CD4-positive, alpha-beta memory T cell (primary cell): ENCODE measurements at places on chromosomes 2 and 18. TPM values are rescaled to one million over a fixed set of nuclear protein-coding genes. Genes with fewer than 3 reads are reported as not detected.

- peak overlapping the region; percentile 88 for H3K4me3 ChIP-seq
- DNase-seq: no peak
- peaks cover 6% of the 10 kb centered on the region for H3K27me3 ChIP-seq
- no peaks in the 10 kb centered on the region for H3K36me3 ChIP-seq
- peak overlapping the region; percentile 79 for H3K27ac ChIP-seq
- H3K4me1 ChIP-seq: peaks cover 52% of the 10 kb centered on the region
Observed at GRCh38 chr2:221571551-221572218, 419 bp downstream of the EPHA4 start.

DNA sequence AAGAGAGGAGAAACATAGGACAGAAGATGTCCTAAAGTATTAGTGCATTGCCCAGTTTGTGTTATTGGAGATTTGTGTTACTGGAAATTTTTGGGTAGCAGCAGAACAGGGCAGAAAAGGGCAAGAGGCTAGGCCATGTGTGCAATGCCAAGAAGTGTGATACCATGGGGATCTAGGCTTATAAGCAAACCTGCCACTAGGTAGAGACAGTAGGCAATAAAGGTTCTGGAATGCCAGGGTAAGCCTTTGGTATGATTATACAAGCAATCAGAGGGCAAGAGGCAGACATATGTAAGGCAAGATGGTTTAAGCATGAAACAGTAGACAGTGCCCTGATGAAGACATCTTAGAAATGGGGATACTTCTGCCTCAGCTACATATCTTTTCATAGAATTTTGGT, 12.3 kb upstream of the CERS6 start:
- H3K27ac ChIP-seq: no peak overlapping the region
- no peaks in the 10 kb centered on the region for H3K27me3 ChIP-seq
- no peak overlapping the region for H3K4me3 ChIP-seq
- peaks cover 6% of the 10 kb centered on the region for H3K4me1 ChIP-seq
- H3K36me3 ChIP-seq: no peaks in the 10 kb centered on the region

DNA sequence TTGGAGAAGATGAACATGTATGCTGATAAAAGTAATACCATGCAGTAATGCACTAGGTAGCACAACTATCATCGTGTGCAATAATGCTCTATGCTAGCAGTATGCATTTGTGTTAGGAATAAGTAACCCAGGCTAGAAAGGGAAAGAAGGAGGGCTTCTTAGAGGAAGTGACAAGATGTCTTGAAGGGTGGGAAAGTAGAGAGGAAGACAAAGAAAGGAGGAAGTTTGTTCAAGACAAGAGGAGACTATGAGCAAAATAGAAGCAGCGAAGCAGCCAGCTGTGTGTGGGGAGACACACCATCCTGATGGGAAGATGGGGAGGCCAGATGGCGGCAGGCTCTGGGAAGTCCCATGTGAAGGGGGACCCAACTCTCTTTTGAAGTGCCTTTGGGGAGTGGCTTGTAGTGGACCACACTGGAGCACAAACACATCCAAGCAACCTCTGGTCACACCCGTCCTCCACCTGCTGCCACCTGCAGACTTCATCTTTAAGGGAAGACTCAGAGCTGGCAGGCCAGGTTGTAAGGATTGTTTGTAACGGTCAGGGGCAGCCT, 39.9 kb upstream of the INHBB start:
- H3K27me3 ChIP-seq: no peaks in the 10 kb centered on the region
- DNase-seq: no peak
- no peak overlapping the region for H3K4me3 ChIP-seq
- H3K4me1 ChIP-seq: no peaks in the 10 kb centered on the region
- H3K27ac ChIP-seq: no peak overlapping the region
- H3K36me3 ChIP-seq: no peaks in the 10 kb centered on the region

GRCh38 chr2:172328103-172328841, 99.1 kb upstream of the ITGA6 start:
- H3K4me3 ChIP-seq: no peak overlapping the region
- no peaks in the 10 kb centered on the region for H3K4me1 ChIP-seq
- no peaks in the 10 kb centered on the region for H3K27me3 ChIP-seq
- H3K27ac ChIP-seq: no peak overlapping the region

- H3K27me3 ChIP-seq: no peaks in the 10 kb centered on the region
- no peaks in the 10 kb centered on the region for H3K36me3 ChIP-seq
- no peak overlapping the region for H3K27ac ChIP-seq
- H3K4me3 ChIP-seq: no peak overlapping the region
- DNase-seq: no peak
Observed at GRCh38 chr2:17223211-17223610, 295.0 kb downstream of the RAD51AP2 start.

- no peaks in the 10 kb centered on the region for H3K36me3 ChIP-seq
- H3K4me3 ChIP-seq: no peak overlapping the region
- no peaks in the 10 kb centered on the region for H3K4me1 ChIP-seq
- H3K27ac ChIP-seq: no peak overlapping the region
- no peak for DNase-seq
Observed at GRCh38 chr2:55844986-55845385, 78.6 kb downstream of the EFEMP1 start.

DNA sequence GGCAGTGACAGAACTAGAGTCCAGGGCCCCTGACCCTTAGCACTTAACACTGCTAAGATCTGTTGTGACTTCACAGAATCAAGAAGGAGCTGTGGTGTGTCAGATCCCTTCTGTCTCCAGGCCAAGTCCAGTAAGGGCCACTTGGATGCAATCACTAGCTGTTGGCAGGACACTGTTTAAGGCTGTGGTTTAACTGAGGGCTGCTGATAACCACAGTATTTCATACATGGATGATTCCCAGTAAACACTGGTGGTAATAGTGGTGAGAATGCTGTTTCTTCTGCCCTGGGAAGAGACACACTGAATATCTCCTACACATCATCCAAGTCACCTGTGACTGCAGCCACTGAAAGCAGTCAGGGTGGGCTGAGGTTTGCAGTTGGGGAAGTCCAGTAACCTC, 77.7 kb upstream of the FBXO11 start:
- H3K4me3 ChIP-seq: no peak overlapping the region
- no peaks in the 10 kb centered on the region for H3K27me3 ChIP-seq
- H3K27ac ChIP-seq: no peak overlapping the region

DNA sequence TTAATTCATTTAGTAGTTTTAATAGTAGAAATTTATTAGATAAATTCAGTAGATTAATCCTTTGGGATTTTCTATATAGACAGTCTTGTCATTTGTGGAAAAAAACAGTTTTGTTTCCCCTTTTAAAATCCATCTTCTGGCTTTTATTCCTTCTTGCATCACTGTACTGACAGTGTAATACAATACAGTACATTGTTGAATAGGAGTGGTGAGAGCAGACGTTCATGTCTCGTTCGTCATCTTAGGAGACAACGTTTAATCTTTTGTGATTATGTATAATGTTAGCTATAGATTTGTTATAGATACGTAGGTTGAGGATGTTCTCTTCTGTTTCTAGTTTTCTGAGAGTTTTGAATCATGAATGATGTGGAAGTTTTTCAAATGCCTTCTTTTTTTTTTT, 61.8 kb downstream of the NCOA1 start:
- no peaks in the 10 kb centered on the region for H3K36me3 ChIP-seq
- H3K27ac ChIP-seq: no peak overlapping the region
- H3K27me3 ChIP-seq: no peaks in the 10 kb centered on the region
- no peaks in the 10 kb centered on the region for H3K4me1 ChIP-seq

DNA sequence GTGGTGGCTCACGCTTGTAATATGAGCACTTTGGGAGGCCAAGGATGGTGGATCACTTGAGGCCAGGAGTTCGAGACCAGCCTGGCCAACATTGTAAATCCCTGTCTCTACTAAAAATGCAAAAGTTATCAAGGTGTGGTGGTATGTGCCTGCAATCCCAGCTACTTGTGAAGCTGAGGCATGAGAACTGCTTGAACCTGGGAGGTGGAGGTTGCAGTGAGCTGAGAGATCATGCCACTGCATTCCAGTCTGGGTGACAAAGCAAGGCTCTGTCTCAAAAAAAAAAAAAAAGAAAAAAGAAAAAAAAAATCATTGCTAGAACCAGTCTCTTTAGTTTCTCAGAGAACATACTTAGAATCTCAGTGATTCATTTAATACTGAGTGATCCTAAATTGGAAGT, 217.1 kb downstream of the DYM start:
- H3K4me1 ChIP-seq: no peaks in the 10 kb centered on the region
- H3K27ac ChIP-seq: no peak overlapping the region
- no peak overlapping the region for H3K4me3 ChIP-seq
- no peaks in the 10 kb centered on the region for H3K36me3 ChIP-seq

DNA sequence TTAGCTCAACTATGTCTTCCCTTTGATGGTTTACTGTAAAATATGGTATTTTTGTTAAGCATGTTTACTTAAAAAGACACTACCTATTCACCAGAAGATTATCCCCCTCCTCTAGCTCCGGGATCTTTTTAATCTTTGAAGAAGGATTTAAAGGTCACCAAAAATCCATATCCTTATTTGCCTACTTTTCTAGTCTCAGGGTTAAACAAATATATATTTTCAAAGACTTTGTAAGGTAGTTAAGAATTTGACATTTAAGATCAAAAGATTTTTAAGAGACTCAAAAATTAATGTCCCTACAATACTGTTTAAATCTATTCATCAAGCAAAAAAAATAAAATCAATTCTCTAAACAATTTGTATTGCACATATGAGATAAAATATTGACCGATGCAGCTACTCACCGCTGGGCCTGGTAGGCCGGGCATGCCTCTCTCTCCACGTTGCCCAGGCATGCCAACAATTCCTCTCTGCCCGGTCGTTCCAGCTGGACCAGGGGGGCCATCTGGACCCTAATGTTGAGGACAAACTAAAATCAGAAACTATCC, 76.1 kb downstream of the COL3A1 start:
- H3K4me1 ChIP-seq: no peaks in the 10 kb centered on the region
- DNase-seq: no peak
- H3K27me3 ChIP-seq: no peaks in the 10 kb centered on the region
- H3K27ac ChIP-seq: no peak overlapping the region
- H3K36me3 ChIP-seq: no peaks in the 10 kb centered on the region

DNA sequence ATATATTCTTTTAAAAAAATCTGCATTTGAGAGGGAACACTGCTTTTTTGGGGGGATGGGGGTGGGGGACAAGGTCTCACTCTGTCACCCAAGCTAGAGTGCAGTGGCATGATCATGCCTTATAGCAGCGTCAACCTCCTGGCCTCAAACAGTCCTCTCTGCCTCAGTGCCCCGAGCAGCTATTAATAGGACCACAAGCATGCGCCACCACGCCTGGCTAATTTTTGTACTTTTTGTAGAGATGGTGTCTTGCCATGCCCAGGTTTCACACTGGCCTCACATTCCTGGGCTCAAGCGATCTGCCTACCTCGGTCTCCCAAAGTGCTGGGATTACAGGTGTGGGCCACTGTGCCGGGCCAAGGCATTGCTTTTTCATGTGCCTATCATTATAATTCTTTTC, 154.2 kb downstream of the ATAD2B start:
- no peak overlapping the region for H3K4me3 ChIP-seq
- no peak overlapping the region for H3K27ac ChIP-seq
- no peaks in the 10 kb centered on the region for H3K4me1 ChIP-seq
- no peaks in the 10 kb centered on the region for H3K27me3 ChIP-seq

DNA sequence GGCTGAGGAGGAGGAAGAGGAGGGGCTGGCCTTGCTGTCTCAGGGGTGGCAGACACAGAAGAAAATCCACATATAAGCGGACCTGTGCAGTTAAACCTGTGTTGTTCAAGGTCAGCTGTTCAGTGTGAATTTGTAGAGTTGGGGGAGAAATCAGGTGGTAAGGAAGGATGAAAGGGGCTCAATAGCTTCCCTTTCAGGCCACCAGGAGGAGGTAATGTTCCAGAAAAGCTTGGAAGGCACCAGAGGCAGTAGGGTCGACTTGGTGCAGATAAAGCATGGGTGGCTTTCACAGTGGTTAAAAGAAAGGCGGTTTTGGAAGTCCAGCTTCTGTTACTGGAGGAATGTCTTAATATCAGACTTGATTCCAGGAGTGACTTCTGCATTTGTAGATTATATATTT, 167.4 kb downstream of the THSD7B start:
- no peaks in the 10 kb centered on the region for H3K36me3 ChIP-seq
- no peaks in the 10 kb centered on the region for H3K27me3 ChIP-seq
- H3K4me3 ChIP-seq: no peak overlapping the region
- H3K4me1 ChIP-seq: no peaks in the 10 kb centered on the region
- no peak overlapping the region for H3K27ac ChIP-seq
- DNase-seq: no peak

DNA sequence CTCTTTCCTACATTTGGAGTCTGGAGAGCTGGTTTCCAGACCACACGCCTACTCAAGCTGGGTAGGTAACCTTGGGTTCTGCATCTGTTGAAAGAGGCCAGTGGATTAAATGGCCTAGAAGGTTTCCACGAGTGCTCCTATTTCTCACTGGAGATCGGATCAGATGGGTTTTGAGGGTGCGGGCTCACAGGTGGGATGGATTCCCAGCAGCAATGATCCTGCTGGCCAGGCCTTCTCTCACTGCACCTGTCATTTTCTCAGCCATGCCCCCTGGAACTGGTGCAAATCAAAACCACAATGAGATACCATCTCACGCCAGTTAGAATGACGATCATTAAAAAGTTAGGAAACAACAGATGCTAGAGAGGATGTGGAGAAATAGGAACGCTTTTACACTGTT, 747.5 kb upstream of the RAB6C start:
- no peaks in the 10 kb centered on the region for H3K36me3 ChIP-seq
- H3K27ac ChIP-seq: no peak overlapping the region
- no peaks in the 10 kb centered on the region for H3K4me1 ChIP-seq
- DNase-seq: no peak
- no peaks in the 10 kb centered on the region for H3K27me3 ChIP-seq

DNA sequence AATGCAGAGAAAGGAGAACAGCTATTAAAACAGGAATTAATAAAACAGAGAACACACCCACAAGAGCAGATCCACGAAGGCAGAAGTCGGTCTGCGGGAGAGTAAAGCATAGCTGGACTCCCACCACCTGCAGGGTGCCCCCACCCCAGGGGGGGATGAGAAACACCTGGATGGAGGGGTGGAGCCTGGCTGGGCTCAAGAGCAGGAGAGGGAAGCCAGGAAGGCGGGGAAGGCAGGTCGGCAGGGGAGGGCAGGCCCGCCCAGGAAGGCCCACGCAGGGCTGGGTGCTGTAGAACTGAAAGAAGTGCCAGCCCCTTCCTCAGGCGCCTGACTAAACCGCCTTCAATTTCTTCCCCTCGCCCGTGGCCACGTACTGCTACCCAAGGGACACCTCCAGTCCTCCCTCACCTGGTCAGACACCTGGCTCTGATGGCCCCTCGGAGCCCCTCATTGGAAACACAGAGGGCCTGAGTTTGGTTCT, 175.4 kb downstream of the HDAC4 start:
- no peaks in the 10 kb centered on the region for H3K36me3 ChIP-seq
- DNase-seq: no peak
- H3K4me1 ChIP-seq: peaks cover 41% of the 10 kb centered on the region

DNA sequence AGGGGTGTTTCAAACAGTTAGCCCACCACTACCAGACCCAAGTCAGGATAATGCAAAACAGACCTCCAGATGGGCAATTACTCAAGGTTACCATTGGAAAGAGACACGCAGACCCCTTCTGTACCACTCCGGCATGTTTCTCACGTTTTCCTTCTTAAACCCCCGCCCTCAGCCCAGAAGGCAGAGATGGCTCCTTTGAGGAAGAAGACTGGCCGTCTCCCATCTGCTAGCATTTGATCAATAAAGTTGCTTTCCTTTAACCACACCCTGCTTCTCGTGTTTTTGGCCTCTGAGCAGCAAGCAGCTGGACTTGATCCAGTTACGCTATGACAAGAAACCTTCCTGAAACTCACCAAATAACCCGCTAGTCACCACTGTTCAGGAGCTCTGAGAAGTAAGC, 1012.4 kb upstream of the GYPC start:
- H3K36me3 ChIP-seq: no peaks in the 10 kb centered on the region
- no peak overlapping the region for H3K27ac ChIP-seq
- no peaks in the 10 kb centered on the region for H3K4me1 ChIP-seq
- H3K27me3 ChIP-seq: no peaks in the 10 kb centered on the region

Gene PPP1R1C
- total RNA-seq: not detected

Gene RNF181
- 77.1 TPM for total RNA-seq

Gene CHRND
- not detected for total RNA-seq

Gene B3GNT7
- total RNA-seq: not detected

Gene IL18R1
- 9.5 TPM for total RNA-seq

Gene REG1A
- total RNA-seq: not detected
